Glutamatergic neuron (in vitro differentiated cells): ENCODE measurements at places on chromosomes 16 and 17. TPM values are rescaled to one million over a fixed set of nuclear protein-coding genes. Genes with fewer than 3 reads are reported as not detected.

The PPP1R1B gene
- not detected for total RNA-seq

The CHTF8 gene
- total RNA-seq = 116 TPM

The SLC12A3 gene
- total RNA-seq = not detected

DNA sequence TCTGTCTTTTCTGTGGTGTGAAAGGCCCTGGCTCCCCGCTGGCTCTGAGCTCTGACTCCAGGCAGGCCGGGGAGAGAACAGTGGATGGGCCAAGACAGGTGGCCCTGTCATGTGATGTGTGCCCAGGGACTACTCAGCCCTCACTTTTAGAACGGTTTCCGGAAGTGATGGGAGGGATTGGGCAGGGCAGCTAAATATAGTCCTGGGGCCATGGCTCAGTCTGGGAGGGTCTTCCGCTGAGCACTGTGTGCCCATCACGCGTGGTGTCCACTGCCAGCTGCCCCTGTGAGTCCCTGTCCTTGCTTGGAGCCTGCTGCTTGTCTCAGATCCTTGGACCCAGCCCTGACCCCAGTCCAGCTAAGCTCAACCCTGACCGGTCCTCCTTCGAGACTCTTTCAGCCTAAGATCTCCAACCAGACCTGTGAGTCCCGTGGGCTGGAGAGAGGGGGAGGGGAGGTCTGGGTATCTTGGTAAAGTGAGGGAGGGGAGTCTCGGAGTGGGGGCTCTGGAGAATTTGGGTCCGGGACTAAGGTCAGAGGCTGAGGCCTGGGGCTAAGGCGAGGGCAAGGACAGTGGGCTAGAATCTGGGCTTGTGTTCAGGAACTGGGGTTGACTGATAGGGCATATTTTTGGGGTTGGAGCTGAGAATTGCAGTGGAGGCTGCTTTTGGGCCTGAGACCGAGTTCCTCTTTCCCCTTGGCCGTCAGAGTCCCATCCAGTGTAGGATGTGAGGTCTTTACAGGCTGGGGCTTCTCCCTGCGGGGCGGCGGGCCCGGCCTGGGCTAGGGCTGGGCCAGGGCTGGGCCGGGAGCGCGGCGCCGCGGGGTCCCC is at the start of gene TRIM72:
TRIM72 (plus strand) TSS at position 243 of the 831 bp plus-strand sequence. CDS start 620 bp downstream, outside the sequence.
- DNase-seq = no peak
